Activated naive CD8-positive, alpha-beta T cell treated with anti-CD3 and anti-CD28 coated beads, Interleukin-2, amount 10 ng/mL, durations not matched to agents 7 days and 5 days (primary cell): ENCODE measurements at places on chromosomes 6 and 20. TPM values are rescaled to one million over a fixed set of nuclear protein-coding genes. Genes with fewer than 3 reads are reported as not detected.
A peak's percentile ranks its signal among the peaks of the same experiment; 100 is the strongest.

DNA sequence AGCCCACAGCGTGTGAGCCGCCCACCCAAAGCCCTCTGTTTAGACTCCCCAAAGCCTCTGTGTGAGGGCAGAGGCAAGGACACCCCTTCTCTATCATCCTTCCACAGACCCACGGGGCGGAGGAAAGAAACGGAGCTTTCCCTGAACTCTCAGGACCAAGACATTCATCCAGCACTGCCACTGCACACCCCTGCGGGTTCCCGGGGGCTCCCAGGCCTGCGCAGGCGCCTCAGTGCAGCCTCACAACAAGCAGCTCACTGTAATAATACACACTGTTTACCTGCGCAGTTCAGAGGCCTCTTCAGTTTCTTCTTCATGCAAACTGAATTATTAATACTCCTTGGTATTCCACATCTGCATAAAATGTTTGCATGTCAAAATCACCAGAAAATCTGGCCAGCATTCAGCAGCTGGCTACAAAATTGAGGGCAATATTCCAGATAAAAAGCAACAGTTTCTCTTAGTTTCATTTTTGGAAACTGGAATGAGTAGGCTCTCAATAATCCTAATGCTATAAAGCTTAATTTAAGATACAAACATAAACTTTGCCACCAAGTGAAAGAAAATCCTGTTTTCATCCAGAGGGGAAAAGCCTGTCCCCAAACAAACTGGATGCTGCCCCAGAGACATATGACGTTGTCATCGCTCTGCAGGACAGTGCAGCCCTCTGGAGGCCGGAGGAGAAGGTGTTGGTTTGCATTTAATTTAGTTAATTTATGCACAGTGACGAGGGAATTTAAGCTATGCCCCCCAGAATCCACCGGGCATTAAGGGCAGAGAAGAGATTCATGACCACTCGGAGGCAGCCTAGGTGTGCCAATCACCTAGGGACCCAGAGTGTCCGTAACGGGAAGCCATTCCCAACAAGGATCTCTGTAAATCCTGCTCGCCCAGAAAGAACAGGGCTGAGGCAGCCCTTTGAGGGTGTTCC, 45.3 kb downstream of the NINL start:
- peaks cover 7% of the 10 kb centered on the region for H3K4me1 ChIP-seq
- H3K4me3 ChIP-seq: no peak overlapping the region
- no peaks in the 10 kb centered on the region for H3K36me3 ChIP-seq

GRCh38 chr20:63121749-63122405, 94.1 kb downstream of the YTHDF1 start:
- peaks cover 3% of the 10 kb centered on the region for H3K27me3 ChIP-seq
- H3K4me3 ChIP-seq: no peak overlapping the region

DNA sequence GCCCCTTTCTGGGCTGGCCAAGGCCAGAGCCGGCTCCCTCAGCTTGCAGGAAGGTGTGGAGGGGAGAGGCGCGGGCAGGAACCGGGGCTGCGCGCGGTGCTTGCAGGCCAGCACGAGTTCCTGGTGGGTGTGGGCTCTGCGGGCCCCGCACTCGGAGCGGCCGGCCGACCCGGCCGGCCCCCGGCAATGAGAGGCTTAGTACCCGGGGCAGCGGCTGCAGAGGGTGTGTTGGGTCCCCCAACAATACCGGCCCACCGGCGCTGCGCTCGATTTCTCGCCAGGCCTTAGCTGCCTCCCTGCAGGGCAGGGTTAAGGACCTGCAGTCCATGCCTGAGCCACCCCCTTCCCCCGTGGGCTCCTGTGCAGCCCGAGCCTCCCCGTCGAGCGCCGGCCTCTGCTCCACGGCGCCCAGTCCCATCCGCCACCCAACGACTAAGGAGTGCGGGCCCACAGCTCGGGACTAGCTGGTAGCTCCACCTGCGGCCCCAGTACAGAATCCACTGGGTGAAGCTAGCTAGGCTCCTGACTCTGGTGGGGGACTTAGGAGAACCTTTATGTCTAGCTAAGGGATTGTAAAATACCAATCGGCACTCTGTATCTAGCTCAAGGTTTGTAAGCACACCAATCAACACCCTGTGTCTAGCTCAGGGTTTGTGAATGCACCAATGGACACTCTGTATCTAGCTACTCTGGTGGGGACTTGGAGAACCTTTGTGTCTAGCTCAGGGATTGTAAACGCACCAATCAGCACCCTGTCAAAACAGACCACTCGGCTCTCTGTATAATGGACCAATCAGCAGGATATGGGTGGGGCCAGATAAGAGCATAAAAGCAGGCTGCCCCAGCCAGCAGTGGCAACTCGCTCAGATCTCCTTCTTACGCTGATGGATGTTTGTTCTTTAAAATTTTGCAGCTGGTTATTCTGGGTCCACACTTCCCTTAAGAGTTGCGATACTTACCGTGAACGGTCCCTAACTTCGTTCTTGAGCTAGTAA, 167.4 kb upstream of the RREB1 start:
- no peaks in the 10 kb centered on the region for H3K27me3 ChIP-seq
- H3K27ac ChIP-seq: no peak overlapping the region
- no peak for DNase-seq
- no peak overlapping the region for H3K4me3 ChIP-seq
- no peaks in the 10 kb centered on the region for H3K36me3 ChIP-seq

Gene APCDD1L
- not detected for total RNA-seq

Gene CTCFL
- not detected for total RNA-seq

DNA sequence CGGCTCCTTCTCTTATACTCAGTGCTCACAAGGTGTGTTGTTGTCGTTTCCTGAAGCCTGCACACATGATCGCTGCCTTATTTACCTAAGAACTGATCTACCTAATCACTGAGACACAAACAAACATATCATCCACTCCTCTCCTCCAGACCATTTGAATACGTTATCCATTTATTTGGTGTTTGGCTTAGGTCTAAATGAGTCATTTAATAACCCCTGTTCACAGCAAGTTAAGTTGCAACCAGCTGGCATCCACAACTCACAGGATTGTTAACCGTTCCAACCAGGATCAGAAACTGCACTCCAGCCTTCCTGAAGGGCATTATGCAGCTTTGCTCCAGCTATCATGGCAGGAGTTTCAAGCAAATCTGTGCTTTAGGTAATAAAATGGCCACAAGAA, 511.1 kb upstream of the MAP3K7 start:
- no peaks in the 10 kb centered on the region for H3K36me3 ChIP-seq
- no peaks in the 10 kb centered on the region for H3K27me3 ChIP-seq
- no peak overlapping the region for H3K27ac ChIP-seq
- no peak for DNase-seq
- H3K4me3 ChIP-seq: no peak overlapping the region

DNA sequence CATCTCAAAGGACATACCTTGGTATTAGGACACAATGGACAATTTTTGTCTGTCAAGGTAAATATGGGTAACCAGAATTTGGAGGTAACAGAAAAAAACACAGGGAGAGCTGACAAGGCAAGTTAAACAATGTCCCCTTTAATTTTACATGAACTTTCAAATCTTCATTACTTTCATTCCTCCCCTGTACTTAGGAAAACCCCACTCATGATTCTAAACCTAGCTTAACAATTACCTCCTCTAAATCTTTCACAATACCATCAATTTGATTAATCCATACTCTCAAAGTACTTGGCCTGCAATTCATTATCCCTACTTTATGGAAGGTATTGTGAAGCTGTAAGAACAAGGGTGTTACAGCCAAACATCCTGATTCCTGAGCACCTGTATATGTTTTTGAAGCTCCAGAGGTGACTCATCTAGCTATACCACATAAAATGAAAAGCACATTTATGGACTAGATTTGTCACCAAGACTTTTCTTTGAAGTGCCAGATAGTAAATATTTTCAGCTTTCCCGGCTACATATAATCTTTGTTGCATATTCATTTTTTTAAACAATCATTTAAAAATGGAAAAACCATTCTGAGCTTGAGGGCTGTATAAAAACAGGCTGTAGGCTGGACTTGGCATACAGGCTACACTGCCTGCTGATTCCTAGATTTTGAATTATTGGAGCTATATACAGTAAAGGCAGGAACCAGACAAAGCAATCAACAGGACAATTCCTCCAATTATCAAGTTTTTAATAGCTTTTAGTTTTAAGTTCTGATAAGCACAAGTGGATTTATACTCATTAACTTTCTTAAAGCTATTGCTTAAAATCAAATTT, 22.9 kb downstream of the DEK start:
- peaks cover 38% of the 10 kb centered on the region for H3K4me1 ChIP-seq
- no peaks in the 10 kb centered on the region for H3K27me3 ChIP-seq
- peak overlapping the region; percentile 21 for H3K27ac ChIP-seq
- DNase-seq: no peak
- no peak overlapping the region for H3K4me3 ChIP-seq

Gene CNKSR3
- not detected for total RNA-seq

Gene FAXC
- total RNA-seq: not detected

- peaks cover 8% of the 10 kb centered on the region for H3K36me3 ChIP-seq
- no peak overlapping the region for H3K4me3 ChIP-seq
- H3K27ac ChIP-seq: no peak overlapping the region
- DNase-seq: no peak
- no peaks in the 10 kb centered on the region for H3K4me1 ChIP-seq
Measured at GRCh38 chr6:157658301-157658700, 164.7 kb upstream of the SNX9 start.

Gene EPHA7
- not detected for total RNA-seq

- no peaks in the 10 kb centered on the region for H3K36me3 ChIP-seq
- DNase-seq: no peak
- H3K27me3 ChIP-seq: peaks cover 24% of the 10 kb centered on the region
- no peak overlapping the region for H3K27ac ChIP-seq
- H3K4me3 ChIP-seq: no peak overlapping the region
Measured at GRCh38 chr6:152957796-152958195, 25.0 kb downstream of the FBXO5 start.

Gene SUMO4
- 9.5 TPM for total RNA-seq

Gene ECT2L
- not detected for total RNA-seq

Gene RIPOR2
- total RNA-seq: 181 TPM

DNA sequence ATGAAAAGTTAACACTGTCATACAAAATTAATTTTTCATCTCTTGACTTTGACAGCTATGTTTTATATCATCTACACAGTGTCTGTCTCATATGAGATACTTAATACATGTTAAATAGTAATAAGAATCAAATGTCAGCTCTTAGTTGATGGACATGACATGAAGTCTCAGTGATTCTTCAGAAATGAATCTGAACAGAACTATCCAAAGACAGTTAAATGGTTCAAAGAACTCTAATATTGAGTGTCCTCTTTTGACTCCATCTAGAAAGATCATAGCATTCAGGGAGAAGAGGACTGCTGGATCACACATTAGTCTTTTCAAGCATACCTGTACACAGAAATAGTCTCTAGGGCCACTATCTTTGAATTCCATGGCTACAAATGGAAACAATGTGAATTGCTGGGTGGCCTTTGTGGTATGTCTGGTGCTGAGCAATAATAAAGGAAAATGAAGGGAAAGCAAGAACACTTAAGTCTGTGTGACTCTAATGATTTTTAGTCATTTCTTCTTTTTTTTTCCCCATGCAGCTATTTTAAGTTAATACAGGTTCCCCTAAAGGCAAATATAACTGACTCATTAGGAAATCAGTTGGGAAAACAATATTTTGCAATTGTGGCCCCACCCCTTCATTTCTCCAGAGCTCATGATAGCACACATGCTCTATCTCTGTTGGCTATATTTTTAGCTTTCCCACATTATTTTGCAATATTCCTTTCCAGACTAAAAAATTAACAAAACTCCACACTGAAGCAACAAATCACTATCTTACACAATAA, 367.5 kb downstream of the GRIK2 start:
- H3K4me3 ChIP-seq: no peak overlapping the region
- H3K4me1 ChIP-seq: no peaks in the 10 kb centered on the region
- no peak overlapping the region for H3K27ac ChIP-seq
- no peaks in the 10 kb centered on the region for H3K36me3 ChIP-seq
- no peak for DNase-seq

Gene HUS1B
- 1.6 TPM for total RNA-seq

GRCh38 chr6:6277413-6277812, 43.0 kb downstream of the F13A1 start:
- H3K27me3 ChIP-seq: peaks cover 17% of the 10 kb centered on the region
- no peaks in the 10 kb centered on the region for H3K36me3 ChIP-seq
- DNase-seq: no peak
- H3K27ac ChIP-seq: no peak overlapping the region

Gene LY6G6C
- total RNA-seq: not detected

GRCh38 chr20:33237989-33238388, 2.2 kb downstream of the BPIFA1 start:
- no peak overlapping the region for H3K4me3 ChIP-seq
- no peaks in the 10 kb centered on the region for H3K36me3 ChIP-seq
- H3K4me1 ChIP-seq: peaks cover 2% of the 10 kb centered on the region
- peaks cover 19% of the 10 kb centered on the region for H3K27me3 ChIP-seq
- DNase-seq: no peak

GRCh38 chr20:13877793-13878192, 93.0 kb downstream of the NDUFAF5 start:
- DNase-seq: no peak
- H3K27me3 ChIP-seq: peaks cover 2% of the 10 kb centered on the region
- H3K4me3 ChIP-seq: no peak overlapping the region
- no peak overlapping the region for H3K27ac ChIP-seq
- H3K36me3 ChIP-seq: no peaks in the 10 kb centered on the region
- H3K4me1 ChIP-seq: no peaks in the 10 kb centered on the region

- H3K4me3 ChIP-seq: no peak overlapping the region
- H3K27ac ChIP-seq: no peak overlapping the region
- H3K36me3 ChIP-seq: peaks cover 9% of the 10 kb centered on the region
- H3K27me3 ChIP-seq: no peaks in the 10 kb centered on the region
- H3K4me1 ChIP-seq: peaks cover 5% of the 10 kb centered on the region
Measured at GRCh38 chr20:2859330-2860121, 13.8 kb upstream of the PTPRA start.

GRCh38 chr20:12815778-12816408, 192.9 kb upstream of the SPTLC3 start:
- H3K4me3 ChIP-seq: no peak overlapping the region
- H3K36me3 ChIP-seq: no peaks in the 10 kb centered on the region
- no peak overlapping the region for H3K27ac ChIP-seq
- no peaks in the 10 kb centered on the region for H3K4me1 ChIP-seq
- no peaks in the 10 kb centered on the region for H3K27me3 ChIP-seq
- DNase-seq: no peak

DNA sequence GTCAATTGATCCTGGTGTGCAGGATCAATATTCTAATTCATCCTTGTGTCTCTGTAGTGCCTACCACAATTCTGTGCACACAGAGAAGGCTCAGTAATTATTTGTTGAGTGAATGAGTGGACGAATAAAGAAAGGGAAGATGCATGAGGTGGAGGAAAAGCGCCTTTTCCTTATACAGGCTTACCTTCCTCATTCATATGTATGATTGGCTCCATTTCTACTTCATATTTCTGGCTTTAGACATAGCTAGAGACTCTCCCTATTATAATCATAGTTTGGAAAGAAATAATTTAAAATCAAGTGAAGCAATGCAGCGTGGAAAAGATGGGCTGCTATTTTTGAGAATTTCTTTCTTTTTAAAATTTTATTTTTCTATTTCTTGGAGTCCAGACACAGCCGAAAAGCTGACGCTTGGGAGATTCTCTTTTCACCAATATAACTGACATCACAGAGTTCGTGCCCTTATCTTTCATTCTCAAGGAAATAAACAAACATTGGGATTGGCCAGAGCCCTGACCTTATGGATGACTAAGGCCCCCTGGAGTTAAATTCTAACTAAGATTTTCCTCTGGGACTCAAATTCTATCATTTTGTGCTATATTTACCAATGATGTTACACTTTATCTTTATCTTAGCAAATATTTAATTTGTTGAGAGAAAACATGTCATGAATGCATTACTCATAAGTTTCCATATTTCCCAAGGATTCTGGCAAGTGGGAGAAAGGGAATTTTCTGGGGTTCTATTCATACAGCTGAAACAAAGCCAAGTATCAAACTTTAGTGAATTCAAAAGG, 48.1 kb downstream of the PRL start:
- H3K4me3 ChIP-seq: no peak overlapping the region
- H3K36me3 ChIP-seq: no peaks in the 10 kb centered on the region
- no peak overlapping the region for H3K27ac ChIP-seq
- DNase-seq: no peak
